ENCODE measurements at places on chromosomes 13 and 19. TPM values are rescaled to one million over a fixed set of nuclear protein-coding genes. Genes with fewer than 3 reads are reported as not detected.
A peak's percentile ranks its signal among the peaks of the same experiment; 100 is the strongest.

GRCh38 chr19:16016226-16017137 is 59.8 kb upstream of the TPM4 start:
- H3K36me3 ChIP-seq: no peaks in the 10 kb centered on the region
- no peak for DNase-seq
- H3K27ac ChIP-seq: no peak overlapping the region
- no peaks in the 10 kb centered on the region for H3K4me1 ChIP-seq
- no peak overlapping the region for H3K4me3 ChIP-seq

ZNF382 gene
- 16.5 TPM for total RNA-seq

DNA sequence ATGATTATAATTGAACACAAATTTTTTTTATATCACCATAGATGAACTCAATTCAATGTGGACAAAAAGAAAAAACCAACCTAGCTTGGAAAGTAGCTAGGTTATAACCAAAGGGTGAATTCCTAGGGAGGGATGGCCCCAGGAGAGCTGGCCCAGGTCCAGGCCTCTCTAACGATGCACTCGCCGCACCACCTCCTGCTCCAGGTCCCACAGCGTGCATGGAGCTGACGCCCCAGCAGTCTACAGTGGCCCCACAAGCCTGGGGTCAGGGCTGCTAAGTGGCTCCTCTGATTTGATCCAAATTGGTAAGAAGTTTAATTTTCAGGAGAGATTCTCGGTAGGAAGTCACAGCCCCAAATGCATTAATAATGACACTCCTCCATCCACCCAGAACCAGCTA is 48.8 kb downstream of the TSHZ3 start:
- H3K4me3 ChIP-seq: no peak overlapping the region
- peaks cover 62% of the 10 kb centered on the region for H3K36me3 ChIP-seq
- DNase-seq: no peak
- H3K4me1 ChIP-seq: peaks cover 31% of the 10 kb centered on the region
- H3K27ac ChIP-seq: no peak overlapping the region
- H3K27me3 ChIP-seq: no peaks in the 10 kb centered on the region

COL4A2 gene
- total RNA-seq: 251 TPM

TSSK6 gene
- total RNA-seq: 1.8 TPM

DNA sequence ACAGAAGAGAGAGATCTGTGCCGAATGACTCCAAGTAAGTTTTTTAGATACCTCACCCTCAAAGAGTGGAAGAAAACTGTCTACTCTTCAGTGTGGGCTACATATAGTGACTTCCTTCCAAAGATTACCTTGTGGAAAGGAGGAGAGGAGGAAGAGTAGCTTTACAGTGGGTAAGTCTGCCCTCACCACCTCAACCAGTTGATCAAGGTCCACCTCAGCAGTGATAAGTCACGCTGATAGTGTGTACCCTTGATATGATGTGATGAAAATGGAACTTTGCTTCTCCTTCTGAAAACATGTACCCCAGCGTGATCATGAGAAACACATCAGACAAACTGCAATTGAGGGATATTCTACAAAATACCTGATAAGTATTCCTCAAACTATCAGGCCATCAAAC is 20.6 kb downstream of the KLF5 start:
- no peak for DNase-seq
- no peak overlapping the region for H3K4me3 ChIP-seq
- no peak overlapping the region for H3K27ac ChIP-seq
- H3K27me3 ChIP-seq: no peaks in the 10 kb centered on the region

CDC42EP5 gene
- 1.2 TPM for total RNA-seq

DNA sequence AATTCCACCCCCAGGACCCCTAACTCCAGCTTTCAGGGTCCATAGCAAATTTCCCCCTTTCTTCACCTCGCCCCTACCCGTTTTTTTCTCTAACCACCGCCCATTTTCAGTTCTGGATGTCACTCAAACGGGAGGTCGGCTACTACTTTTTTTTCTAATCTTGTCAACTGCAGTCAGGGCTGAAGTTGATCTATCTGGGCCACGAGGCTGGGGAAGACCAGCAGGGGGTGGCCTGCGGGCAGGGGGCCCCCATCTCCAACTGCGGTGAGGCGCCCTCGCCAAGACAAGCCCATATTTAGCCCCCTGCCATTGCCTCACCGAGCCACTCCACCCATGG is 748 bp downstream of the LHFPL6 start:
- peaks cover 36% of the 10 kb centered on the region for H3K4me1 ChIP-seq
- H3K4me3 ChIP-seq: peak overlapping the region; percentile 95
- no peak for DNase-seq
- H3K36me3 ChIP-seq: peaks cover 6% of the 10 kb centered on the region
- no peaks in the 10 kb centered on the region for H3K27me3 ChIP-seq

- no peak overlapping the region for H3K27ac ChIP-seq
- H3K27me3 ChIP-seq: no peaks in the 10 kb centered on the region
- no peak overlapping the region for H3K4me3 ChIP-seq
Measured at GRCh38 chr13:59755632-59756290, 408.0 kb downstream of the DIAPH3 start.

LYPD5 gene
- total RNA-seq: 0.35 TPM

- DNase-seq: peak; percentile 80
- peak overlapping the region; percentile 88 for H3K27ac ChIP-seq
- H3K4me3 ChIP-seq: peak overlapping the region; percentile 68
- H3K4me1 ChIP-seq: peaks cover 11% of the 10 kb centered on the region
Measured at GRCh38 chr19:46786236-46787039, 2.0 kb downstream of the SLC1A5 start.

DNA sequence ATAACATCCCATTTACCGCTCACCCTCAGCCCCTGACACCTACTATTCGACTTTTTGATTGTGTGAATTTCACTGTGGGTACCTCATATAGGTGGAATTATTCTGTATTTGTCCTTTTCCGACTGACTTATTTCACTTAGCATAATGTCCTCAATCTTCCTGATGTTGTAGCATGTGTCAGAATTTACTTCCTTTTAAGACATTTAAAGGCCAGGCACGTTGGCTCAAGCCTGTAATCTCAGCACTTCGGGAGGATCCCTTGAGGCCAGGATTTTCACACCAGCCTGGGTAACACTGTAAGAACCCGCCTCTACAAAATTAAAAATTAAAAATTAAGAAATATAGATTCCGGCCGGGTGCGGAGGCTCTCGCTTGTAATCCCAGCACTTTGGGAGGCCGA is 13.0 kb downstream of the ZNF490 start:
- H3K36me3 ChIP-seq: peaks cover 15% of the 10 kb centered on the region
- H3K4me3 ChIP-seq: no peak overlapping the region
- no peaks in the 10 kb centered on the region for H3K4me1 ChIP-seq
- no peak for DNase-seq
- no peak overlapping the region for H3K27ac ChIP-seq

DNA sequence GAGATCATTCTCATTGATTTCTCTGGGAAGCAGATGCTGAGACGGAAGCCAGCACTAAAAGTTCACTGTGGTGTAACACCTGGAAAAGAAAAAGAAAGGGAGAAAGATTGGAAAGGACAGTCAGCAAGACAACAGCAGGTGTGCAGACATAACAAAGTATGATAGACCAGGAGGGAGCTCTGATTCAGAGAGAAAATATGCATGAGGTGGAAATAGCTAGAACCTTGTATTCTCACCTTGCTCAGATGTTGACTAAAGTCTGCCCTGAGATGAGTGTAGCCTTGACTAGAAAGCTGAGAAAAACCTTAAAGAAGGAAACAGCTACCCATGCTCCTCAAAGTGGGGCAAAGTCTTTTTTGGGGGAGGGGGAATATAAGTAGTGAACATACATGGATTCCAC is 1711.8 kb downstream of the EFNB2 start:
- DNase-seq: no peak
- H3K36me3 ChIP-seq: no peaks in the 10 kb centered on the region
- H3K27me3 ChIP-seq: no peaks in the 10 kb centered on the region
- H3K4me1 ChIP-seq: peaks cover 10% of the 10 kb centered on the region
- no peak overlapping the region for H3K4me3 ChIP-seq

DNA sequence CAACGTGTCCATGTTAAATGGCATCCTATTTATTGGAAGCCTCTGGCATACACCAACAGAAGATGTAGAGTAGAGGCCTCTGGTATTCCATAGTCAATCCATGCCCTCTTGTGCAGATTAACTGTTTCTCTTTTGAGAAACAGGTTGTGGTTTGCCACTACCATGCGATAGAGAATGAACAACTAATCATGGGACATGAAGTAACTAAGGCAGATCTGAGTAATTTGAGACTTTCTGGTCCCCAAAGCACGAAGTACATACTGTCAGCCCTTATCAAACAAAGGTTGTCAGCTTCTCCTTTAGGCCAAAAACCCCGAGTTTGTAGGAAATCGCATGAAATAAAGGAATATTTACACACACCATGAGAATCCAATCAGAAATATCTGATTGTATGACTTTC is 3.6 kb downstream of the ZNF121 start:
- no peak for DNase-seq
- no peak overlapping the region for H3K4me3 ChIP-seq
- H3K36me3 ChIP-seq: peaks cover 41% of the 10 kb centered on the region

DNA sequence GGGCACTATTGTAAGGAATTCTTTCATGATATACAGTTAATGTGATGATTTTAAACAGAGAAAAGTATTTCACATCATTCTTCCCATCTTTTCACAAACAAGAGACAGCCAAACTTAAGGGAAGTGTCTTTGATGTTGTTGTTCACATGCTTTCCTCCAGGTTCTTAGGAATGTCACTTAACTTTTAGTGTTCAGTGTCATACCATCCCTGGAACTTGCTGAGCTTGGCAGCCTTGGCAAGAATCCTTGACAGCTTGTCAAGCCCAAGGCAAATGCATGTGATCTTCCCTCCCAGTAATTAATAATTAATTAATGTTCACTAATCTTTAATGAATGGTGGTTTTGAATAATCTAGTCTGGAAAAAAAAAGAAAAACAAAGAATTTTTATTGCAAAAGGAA is 727.9 kb upstream of the PRR20A start:
- H3K4me1 ChIP-seq: no peaks in the 10 kb centered on the region
- no peak for DNase-seq
- H3K36me3 ChIP-seq: no peaks in the 10 kb centered on the region
- no peak overlapping the region for H3K27ac ChIP-seq
- H3K27me3 ChIP-seq: no peaks in the 10 kb centered on the region

NDUFA3 gene
- total RNA-seq: 62.0 TPM

GRCh38 chr19:13817018-13817614 is 21.9 kb downstream of the ZSWIM4 start:
- peaks cover 3% of the 10 kb centered on the region for H3K4me1 ChIP-seq
- H3K27me3 ChIP-seq: no peaks in the 10 kb centered on the region
- H3K27ac ChIP-seq: no peak overlapping the region
- no peak overlapping the region for H3K4me3 ChIP-seq

DNA sequence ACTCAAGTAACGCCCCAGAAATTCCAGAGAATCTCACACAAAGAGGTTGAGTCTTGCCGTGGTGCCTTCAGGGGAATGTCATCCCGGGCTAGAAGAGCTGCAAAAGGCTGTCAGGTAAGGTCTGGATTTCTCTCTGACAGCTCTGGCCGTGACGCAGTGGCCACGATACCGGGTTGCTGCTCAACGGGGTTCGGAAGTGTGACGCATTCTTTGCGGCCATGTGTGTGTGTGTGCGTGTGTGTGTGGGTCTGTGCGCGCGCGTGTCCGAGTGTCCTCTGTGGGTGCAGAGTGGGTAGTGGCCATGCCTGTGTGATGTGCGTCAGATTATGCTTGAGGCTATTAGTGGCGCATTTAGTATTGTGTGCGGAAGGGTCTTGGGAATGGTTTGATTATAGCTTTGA is 306 bp downstream of the ZNF540 start:
- H3K4me1 ChIP-seq: no peaks in the 10 kb centered on the region
- H3K36me3 ChIP-seq: no peaks in the 10 kb centered on the region
- H3K4me3 ChIP-seq: peak overlapping the region; percentile 88
- no peak overlapping the region for H3K27ac ChIP-seq
- DNase-seq: no peak

DNA sequence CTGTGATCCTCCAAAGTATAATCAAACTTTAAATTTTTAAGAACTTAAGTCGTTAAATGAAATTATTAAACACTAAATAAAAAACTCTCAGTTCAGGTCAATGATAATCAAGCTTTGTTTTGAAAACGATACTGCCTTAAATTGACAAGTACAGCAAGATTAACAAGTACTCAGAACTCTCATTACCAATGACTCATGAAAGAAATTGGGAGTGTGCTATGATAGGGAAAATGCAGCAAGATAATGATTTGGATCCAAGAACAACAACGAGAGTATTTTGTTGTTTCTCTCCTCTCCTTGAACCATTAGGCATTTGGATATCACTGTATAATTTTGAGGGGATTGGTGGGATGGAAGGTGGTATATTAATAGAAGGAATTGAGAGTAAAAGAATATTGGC is 10.2 kb downstream of the N4BP2L2 start:
- peaks cover 51% of the 10 kb centered on the region for H3K36me3 ChIP-seq
- H3K4me1 ChIP-seq: peaks cover 3% of the 10 kb centered on the region
- DNase-seq: no peak
- H3K27me3 ChIP-seq: no peaks in the 10 kb centered on the region
- H3K27ac ChIP-seq: no peak overlapping the region

- no peak overlapping the region for H3K27ac ChIP-seq
- H3K4me3 ChIP-seq: no peak overlapping the region
- no peaks in the 10 kb centered on the region for H3K4me1 ChIP-seq
Measured at GRCh38 chr19:54630782-54631181, 498 bp downstream of the LILRB1 start.

ABCC4 gene
- total RNA-seq: 25.7 TPM

GRCh38 chr19:33447336-33448158 is 74.0 kb downstream of the CEBPG start:
- no peak overlapping the region for H3K27ac ChIP-seq
- H3K27me3 ChIP-seq: no peaks in the 10 kb centered on the region
- no peak overlapping the region for H3K4me3 ChIP-seq
- DNase-seq: peak; percentile 54

DNA sequence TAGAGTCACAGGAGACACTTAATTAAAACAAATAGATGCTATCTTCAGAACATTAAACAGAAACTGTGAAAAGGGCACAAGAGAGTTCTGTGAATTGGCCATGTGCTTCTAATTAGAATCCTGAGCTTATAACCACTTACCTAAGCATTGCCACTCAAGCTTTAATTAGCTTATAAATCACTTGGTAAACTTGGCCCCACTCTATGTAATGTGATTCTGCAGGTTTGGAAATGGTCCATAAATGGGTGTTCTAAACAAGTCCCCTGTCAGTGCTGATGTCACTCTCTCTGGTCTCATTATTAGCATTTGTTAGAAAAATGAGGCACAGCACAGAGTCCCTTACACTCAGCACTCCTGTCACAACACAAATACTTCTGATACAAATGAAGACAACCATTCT is 18.0 kb downstream of the ZNF91 start:
- H3K4me3 ChIP-seq: no peak overlapping the region
- no peaks in the 10 kb centered on the region for H3K4me1 ChIP-seq
- DNase-seq: no peak

- no peak overlapping the region for H3K4me3 ChIP-seq
- H3K27me3 ChIP-seq: no peaks in the 10 kb centered on the region
- H3K27ac ChIP-seq: no peak overlapping the region
- no peaks in the 10 kb centered on the region for H3K4me1 ChIP-seq
- H3K36me3 ChIP-seq: no peaks in the 10 kb centered on the region
- peak; percentile 91 for DNase-seq
Measured at GRCh38 chr19:17784201-17785008, 10.5 kb upstream of the B3GNT3 start.

ZNF177 gene
- 3.0 TPM for total RNA-seq

- H3K27me3 ChIP-seq: no peaks in the 10 kb centered on the region
- no peak overlapping the region for H3K4me3 ChIP-seq
- H3K4me1 ChIP-seq: peaks cover 43% of the 10 kb centered on the region
- DNase-seq: peak; percentile 61
- no peaks in the 10 kb centered on the region for H3K36me3 ChIP-seq
Measured at GRCh38 chr13:27406178-27406939, 18.1 kb upstream of the GTF3A start.

GRCh38 chr13:98665638-98665995 is 86.9 kb downstream of the SLC15A1 start:
- no peak overlapping the region for H3K4me3 ChIP-seq
- DNase-seq: no peak

VSTM2B gene
- not detected for total RNA-seq

NPAS1 gene
- not detected for total RNA-seq

All from SJCRH30 (cell line).